ENCODE measurements at places on chromosomes 3 and 15.

- DNase-seq = no peak
Measured at GRCh38 chr3:122520861-122521260, 6.1 kb upstream of the KPNA1 start.

- DNase-seq = no peak
Measured at GRCh38 chr15:68479406-68479805, 47.4 kb upstream of the ITGA11 start.

GRCh38 chr3:135068011-135068410, 273.0 kb downstream of the EPHB1 start:
- no peak for DNase-seq

DNA sequence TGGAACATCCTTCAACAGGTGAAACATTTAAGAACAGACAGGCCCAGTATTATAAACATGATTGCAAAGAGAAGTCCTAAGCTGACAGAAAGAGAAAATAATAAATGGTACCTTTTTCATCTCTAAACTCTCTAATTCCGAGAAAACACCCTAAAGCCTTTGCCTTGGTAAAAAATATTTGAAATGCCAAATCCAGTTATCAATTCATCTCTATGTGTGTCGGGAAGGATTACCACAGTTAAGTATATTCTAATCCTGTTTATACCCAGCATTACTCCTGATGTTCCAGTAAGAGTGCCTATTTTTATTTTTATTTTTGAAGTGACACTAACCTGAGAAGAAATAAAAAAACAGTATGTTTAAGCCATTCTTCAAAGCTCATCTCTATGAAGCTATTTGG, 219.3 kb upstream of the NANOGP8 start:
- DNase-seq = no peak

DNA sequence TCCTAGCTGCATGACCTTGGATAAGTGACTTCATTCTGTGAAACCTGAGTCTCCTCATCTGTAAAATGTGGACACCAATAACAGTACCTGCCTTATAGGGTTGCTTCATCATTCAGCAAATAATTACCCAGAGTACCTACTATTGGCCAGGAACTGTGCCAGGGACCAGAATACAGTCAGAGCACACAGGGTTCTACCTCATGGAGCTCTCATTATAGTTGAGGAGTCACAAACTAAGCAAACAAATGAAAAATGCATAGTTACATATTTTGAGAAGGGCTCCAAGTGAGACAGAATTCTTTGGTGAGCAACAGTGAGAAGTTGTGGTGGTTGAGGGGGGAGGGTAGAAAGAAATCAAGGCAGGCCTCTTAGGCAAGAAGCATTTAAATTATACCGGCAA, 308.6 kb upstream of the WNT5A start:
- DNase-seq = no peak

GRCh38 chr3:192409838-192410683, 317.3 kb downstream of the FGF12 start:
- DNase-seq = no peak

- no peak for DNase-seq
Measured at GRCh38 chr3:122184591-122184929, 1.1 kb downstream of the CASR start.

DNA sequence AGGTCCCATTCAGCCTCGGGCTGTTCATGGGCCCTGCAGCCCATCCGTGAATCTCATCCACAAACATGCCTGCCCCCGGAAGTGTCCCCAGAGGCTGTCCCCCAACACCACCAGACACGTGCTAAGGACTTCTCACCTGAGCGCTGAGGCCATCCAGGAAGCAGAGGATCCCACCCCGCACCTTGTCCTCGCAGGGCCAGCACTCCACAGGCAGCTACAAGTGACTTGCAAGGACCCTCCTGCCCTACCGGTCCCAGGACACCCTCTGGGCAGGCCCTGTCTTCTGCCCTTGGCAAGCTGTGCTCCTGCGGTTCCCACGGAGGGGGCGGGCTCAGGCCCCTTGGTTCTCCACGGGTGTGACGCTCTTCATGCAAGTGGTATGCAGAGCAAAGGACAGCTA, 146.0 kb downstream of the NUP210 start:
- no peak for DNase-seq

GRCh38 chr15:47552978-47553608, 164.2 kb upstream of the SEMA6D start:
- no peak for DNase-seq

- DNase-seq = no peak
Measured at GRCh38 chr3:186217820-186218164, 108.9 kb upstream of the ETV5 start.

- no peak for DNase-seq
Measured at GRCh38 chr3:112646623-112647022, 5.7 kb upstream of the CCDC80 start.

DNA sequence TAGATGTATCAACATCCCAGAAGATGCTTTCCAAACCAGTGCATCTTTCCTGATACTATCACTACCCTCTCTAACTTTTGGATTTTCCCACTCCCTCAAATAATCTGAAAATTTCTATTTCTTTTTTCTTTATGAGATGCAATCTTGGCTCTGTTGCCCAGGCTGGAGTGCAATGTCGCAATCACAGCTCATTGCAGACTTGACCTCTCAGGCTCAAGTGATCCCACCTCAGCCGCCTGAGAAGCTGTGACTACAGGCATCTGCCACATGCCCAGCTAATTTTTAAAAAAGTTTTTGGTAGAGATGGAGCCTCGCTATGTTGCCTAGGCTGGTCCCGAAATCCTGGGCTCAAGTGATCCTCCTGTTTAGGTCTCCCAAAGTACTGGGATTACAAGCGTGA, 239.7 kb downstream of the SUCLG2 start:
- no peak for DNase-seq

DNA sequence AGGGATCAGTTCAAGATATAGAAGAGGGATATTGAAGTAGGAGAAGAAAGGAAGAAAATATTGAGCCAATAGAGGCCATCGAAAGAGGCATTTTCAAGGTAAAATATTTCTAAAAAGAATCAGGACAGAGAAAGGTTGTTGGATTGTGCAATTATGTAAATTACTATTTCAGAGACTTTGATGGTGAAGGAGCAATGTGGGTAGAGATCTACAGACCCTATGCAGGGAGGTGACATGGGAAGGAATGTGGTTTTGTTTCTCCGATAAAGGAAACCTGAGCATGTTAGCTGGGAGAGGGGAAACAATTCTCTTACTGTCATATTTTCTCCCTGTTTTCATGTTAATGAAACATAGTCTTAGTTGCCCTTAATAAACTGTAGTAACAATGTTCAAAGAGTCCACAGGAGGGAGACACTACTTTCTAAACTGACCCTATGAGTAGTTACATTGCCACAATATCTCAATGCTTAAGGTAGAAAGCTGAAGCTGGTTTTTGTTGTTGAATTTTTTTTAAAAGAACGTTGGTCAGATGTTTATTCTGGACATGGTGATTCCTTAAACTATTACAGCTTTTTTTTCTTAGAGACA, 133.3 kb downstream of the GRM7 start:
- DNase-seq = no peak

- no peak for DNase-seq
Measured at GRCh38 chr15:42110367-42110766, 16.0 kb upstream of the PLA2G4D start.

GRCh38 chr3:12396471-12396870, 87.8 kb upstream of the TSEN2 start:
- no peak for DNase-seq

- no peak for DNase-seq
Measured at GRCh38 chr3:158781191-158781590, 20.7 kb upstream of the MFSD1 start.

GRCh38 chr3:14766428-14767244, 52.1 kb upstream of the FGD5 start:
- no peak for DNase-seq

DNA sequence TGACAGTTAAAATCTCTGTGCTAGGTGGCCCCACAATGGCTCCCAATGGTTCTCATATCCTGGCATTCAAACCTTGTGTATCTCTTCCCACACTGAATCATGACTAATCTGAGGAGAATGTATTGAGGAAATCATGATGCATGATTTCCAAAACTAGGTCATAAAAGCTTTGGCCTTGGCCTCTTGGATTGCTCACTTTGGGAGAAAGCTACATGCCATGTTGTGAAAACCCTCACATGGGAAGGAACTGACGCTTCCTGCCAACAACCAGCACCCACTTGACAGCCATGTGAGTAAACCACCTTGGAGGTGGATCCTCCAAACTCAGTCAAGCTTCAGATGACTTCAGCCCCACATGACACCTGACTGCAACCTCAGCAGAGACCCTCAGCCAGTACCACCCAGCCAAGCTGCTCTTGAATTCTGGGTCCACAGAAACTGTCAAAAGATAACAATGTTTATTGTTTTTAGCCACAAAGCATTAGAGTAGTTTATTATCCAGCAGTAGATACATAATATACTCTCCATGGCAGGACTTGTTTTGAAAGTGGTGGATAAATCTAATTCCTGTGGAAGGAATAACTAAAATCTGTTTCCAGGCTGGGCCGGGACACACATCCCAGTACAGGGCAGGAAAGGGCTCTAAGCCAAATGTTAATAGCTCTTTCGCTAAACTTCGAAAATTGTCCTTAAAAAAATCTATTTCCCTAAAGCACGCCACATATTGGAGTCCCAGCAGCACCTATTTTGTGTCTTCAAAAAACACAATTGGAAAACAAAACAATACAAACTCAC, 1.0 kb upstream of the ZNF620 start:
- no peak for DNase-seq
